ENCODE measurements at places on chromosomes 5 and 9. TPM values are rescaled to one million over a fixed set of nuclear protein-coding genes. Genes with fewer than 3 reads are reported as not detected.

GRCh38 chr5:39816866-39817265 is 392.1 kb upstream of the DAB2 start:
- no peak for DNase-seq

GRCh38 chr5:171365351-171365750 is 22.3 kb upstream of the NPM1 start:
- DNase-seq = no peak

- DNase-seq = peak; percentile 65
These were observed 189.7 kb upstream of the SGCD start for GRCh38 chr5:156137071-156137869.

DNA sequence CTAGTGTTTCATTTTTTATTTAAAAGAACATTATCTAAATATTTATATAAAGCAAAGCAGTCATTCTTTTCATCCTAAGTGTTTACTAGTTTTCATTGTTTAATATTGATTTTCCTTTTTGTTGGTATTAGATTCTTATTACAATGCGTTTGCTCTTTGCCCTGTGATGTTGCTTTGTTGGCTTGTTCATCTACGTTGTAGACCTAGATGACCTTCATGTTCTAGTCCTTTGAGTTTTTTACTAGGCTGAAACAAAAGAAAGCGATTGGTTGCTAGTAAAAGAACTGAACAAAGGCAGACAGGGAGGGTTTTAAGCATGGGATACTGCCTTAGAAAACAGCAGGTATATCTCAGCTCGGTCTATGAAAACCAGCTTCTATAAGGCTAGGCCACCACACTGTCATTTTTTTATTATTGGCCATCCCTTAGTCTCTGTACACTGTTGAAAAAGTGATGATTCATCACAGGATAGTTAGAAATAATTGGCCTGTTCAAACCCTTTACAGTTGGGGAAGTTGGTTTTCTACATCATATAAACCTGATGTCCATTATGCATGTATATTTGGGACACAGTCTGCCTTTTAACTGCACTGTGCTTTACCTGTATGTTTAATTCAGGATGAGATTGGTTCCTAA is 119.0 kb downstream of the ZCCHC7 start:
- no peak for DNase-seq

- no peak for DNase-seq
These were observed 23.8 kb downstream of the LOX start for GRCh38 chr5:122054266-122054665.

DNA sequence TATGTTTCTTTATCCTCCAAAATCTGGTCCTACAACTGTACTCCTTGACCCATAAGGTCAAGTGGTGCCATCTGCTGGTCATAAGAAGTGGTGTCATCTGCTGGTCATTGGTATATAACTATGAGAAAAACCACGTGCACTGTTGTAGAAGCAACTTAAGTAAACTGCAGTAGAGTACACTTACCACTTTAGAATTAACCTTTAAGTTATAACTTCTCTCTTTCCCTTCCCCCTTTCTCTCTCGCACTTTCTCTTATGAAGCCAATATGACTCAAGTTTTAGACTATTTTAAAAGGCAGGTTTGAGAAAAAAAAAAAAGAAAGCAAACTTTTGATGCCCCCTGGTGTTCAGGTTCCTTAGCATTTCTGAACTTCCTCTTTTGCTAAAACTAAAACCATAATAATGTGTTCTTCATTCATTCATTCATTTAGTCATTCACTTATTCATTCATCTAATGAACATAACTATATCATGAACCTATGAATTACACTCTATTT is 12.8 kb upstream of the MTAP start:
- peak; percentile 91 for DNase-seq

- no peak for DNase-seq
These were observed 262.7 kb downstream of the PARP8 start for GRCh38 chr5:50929174-50929573.

DNA sequence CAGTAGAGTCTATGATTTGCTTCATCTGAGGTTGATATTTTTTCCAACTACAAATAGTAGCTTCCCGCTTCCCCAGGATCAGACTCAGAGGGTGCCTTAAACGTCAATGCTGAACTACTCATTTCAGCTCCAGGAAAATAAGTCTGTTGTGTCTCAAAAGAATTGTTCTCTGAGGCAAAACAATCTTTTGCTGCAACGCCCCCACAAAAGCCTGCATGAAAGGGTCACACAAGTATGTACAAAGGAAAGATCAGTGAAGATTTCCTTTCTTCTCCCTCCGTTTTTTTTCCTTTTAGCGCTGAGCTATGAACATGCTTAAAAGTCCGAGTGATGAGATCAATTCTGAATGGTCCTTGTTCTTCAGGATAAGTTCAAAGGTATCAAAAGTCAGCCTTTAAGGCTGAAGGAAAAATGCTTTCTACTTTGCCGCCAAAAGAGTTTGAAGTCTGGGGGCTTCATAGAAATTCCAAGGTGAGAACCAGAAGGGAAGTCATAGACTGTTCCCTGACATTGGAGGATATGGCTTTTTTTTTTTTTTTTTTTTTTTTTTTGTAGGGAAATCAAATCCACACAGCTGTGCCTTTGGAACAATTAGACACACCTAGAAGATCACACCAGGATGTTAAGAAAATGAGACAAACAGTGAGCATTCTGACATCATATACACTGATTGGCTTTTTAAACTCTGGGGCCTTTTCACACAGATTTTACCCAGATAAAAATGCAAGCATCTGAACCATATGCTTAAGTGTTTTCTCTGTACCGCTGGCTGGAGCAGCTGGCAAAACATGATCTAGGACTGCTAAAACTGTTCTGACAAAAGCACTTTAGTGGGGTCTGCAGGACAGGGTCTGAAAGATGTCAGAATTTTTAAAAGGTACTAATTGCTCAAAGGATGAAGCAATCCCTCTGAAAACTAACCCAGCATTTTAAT is 329.3 kb downstream of the ENC1 start:
- DNase-seq = no peak

GRCh38 chr5:26487553-26487952 is 550.8 kb downstream of the CDH9 start:
- DNase-seq = no peak

- DNase-seq = no peak
These were observed 96.5 kb upstream of the ADRA1B start for GRCh38 chr5:159819591-159820411.

GRCh38 chr5:169003721-169004541 is 297.0 kb downstream of the SLIT3 start:
- peak; percentile 29 for DNase-seq

GRCh38 chr5:174500636-174501035 is 223.7 kb upstream of the MSX2 start:
- no peak for DNase-seq

The IL9 gene
- polyA plus RNA-seq = not detected

The ASTN2 gene
- 6.5 TPM for polyA plus RNA-seq

The C5orf58 gene
- polyA plus RNA-seq = not detected
